Heart left ventricle (tissue), 16 donors: ENCODE measurements at places on chromosomes 3 and 15. TPM values are rescaled to one million over a fixed set of nuclear protein-coding genes. Genes with fewer than 3 reads are reported as not detected.

GRCh38 chr3:37610529-37610928, 251.2 kb upstream of the CTDSPL start:
- DNase-seq, result no peak

TRIM59 gene
- 3.1 TPM for total RNA-seq

LRCH3 gene
- total RNA-seq, result 32.8 TPM

DNA sequence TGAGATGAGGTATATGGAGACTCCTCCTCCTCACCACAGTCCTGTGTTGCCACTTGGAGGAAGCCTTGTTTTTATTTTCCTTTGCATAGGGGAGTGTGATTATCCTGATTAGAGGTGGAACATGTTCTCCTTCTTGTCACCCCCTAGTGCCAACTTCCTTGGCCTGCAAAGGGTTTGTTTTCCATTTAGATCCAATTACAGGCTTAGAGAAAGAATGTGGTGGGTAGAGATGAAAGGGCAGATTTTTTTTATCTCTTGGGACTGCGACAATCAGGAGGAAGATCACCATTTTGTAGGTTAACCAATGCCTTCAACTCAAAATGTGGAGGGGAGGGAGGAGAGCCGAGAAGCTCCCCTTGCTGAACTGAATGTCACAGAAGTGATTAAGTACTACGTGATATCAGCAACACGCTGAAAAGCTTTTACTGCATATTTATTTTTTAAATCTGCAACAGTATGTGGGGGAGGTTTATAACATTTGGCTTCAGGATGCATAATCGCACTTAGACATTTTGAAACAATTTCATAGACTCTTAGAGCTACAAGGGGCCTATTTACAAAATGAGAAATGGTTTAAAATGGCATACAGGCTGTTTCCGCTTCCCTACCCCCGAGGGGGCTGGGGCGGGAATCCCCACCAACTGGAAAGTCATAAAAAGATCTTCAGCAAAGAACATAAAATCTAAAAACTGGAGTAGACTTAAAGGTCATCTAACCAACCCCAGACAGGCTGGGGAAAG, 2.4 kb downstream of the LMCD1 start:
- no peak for DNase-seq

PDZRN3 gene
- 64.8 TPM for total RNA-seq
